ENCODE measurements at places on chromosomes 2 and 18. TPM values are rescaled to one million over a fixed set of nuclear protein-coding genes. Genes with fewer than 3 reads are reported as not detected.

The RBKS gene
- total RNA-seq = 1.8 TPM

The FAM210A gene
- 52.7 TPM for total RNA-seq

The MZT2B gene
- 502 TPM for total RNA-seq

The HOXD4 gene
- total RNA-seq = 1.8 TPM

The GRP gene
- total RNA-seq = not detected

The RNPEPL1 gene
- 25.8 TPM for total RNA-seq

The NEUROD1 gene
- total RNA-seq = not detected

The ATP6V1B1 gene
- total RNA-seq = not detected

The AQP12A gene
- not detected for total RNA-seq

The DIPK1C gene
- not detected for total RNA-seq

The DPP4 gene
- total RNA-seq = 23.3 TPM

GRCh38 chr2:237689336-237690131 lies 62.1 kb downstream of the LRRFIP1 start:
- DNase-seq = peak; percentile 60

DNA sequence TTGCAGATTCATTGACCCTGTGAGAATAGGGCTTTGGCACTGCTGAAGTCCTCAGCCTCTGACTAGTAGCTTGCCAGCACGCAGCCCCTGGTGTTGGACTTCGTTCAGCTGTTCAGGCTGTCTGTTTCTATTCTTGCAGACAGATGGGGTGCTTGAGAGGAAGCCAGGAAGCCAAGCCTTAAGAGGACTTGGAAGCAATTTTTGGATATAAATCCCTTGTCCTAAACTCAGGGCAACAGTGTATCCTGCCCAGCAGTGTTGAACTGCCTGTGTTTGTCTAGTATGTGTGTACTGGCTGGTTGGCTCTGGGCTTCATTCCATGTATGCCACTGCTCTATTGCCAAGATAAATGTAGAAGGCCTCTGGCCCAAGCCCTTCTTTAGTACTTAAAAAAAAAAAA lies 108.6 kb downstream of the COMMD1 start:
- peak; percentile 6 for DNase-seq

GRCh38 chr2:85753525-85754312 lies at the start of gene ATOH8:
Gene ATOH8 (plus strand): TSS chr2:85753991. CDS start chr2:85754190, 199 bp downstream.
- DNase-seq = peak; percentile 11

GRCh38 chr18:47872426-47872825 lies 58.0 kb downstream of the SMAD2 start:
- no peak for DNase-seq

- DNase-seq = peak; percentile 1
These were observed 100.1 kb downstream of the CTNNA2 start for GRCh38 chr2:79612999-79613398.

GRCh38 chr2:173017646-173018420 lies 57.8 kb upstream of the MAP3K20 start:
- no peak for DNase-seq

DNA sequence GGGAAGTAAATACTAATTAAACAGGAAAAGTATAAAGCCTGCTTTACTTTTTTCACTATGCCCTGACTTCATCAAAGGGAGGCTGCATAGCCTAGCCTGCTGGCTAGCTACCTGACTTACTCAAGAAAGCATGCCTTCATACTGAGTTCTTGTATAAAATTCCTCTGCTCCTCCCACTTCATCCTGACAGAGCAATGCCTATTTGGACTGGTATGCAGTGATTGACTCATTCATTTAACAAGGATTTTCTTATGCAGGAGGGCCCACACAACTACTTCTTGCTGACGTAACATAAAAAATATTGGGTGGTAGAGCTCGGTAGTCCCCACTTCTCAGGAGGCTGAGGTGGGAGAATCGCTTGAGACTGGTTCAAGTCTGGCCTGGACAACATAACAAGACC lies 70.5 kb downstream of the PRPF40A start:
- peak; percentile 88 for DNase-seq

- no peak for DNase-seq
These were observed 1.0 kb downstream of the EPHA4 start for GRCh38 chr2:221571025-221571550.

- no peak for DNase-seq
These were observed 71.2 kb upstream of the SEC11C start for GRCh38 chr18:59068276-59069071.

DNA sequence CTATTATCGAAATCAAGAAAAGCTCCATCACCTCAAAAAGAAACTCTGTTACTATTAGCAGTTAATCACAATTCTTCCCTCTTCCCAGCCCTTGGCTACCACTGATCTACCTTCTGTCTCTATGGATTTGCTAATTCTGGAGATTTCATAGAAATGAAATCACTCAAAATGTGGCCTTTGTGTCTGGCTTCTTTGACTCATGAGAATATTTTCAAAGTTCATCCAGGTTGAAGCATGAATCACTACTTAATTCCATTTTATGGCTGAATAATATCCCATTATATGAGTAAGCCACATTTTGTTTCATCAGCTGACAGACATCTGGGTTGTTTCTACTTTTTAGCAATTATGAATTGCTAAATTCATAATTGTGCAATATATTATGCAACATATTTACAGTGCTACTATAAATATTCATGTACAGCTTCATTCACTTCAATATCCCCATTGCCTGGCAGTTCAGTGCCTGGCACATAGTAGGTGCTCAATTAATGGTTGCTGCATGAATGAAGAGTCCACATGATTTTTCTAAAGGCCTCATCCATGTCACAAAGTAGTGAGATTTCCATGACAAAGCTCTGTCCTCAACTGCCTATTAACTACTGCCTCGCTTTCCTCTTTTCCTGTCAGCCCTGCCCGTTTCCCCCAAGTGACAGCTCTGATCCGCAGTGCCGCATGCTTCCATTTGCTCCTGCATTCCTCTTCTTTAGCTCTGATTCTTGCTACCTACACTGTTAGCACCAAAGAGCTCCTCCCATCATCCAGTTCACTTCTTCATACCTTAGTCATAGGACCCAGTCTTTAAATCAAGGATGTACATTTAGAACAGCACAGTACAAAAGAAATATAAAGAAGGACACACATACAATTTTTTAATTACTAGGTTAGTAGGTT lies 32.8 kb downstream of the CCDC93 start:
- DNase-seq = peak; percentile 89

DNA sequence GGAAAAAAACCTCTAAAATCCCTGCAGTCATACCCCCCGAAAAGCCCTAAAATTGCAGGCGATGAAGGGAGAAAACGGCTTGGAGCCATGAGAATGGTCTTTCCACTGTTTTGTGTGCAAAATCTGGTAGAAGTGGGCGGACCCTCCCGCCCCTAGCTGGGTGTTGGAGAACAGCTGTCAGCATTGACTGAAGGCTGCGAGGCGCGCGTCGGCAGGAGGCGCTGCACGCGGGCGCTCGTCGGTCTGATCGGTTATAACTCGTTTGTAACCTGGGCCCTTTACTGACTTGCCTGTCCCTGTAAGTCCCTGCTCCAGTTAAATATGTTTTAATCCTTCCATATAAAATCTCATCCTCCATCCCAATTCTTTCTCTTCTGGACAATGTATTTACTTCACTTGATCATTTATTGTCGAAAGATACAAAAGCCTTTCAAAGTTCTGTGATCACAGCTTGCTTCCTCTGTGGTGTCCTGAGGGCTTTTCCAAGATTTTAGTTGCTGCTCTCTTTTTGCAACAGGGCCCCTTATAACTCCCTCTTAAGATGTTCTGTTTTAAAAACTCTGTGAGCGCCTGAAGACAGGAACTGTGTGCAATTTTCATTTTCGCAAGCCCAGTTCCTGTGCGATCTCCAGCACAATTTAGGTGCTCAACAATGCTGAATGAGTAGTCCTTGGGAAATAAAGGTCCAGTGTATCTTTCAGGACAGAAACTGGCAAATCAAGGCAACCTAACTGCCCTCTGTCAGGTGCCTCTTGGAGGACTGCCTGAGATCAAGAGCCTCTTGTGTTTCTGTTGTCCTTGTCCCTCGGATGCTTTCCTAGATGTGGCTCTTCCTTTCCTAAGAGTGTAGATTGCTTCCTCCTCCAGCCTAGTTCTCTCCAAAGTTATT lies 918 bp upstream of the HNRNPLL start:
- peak; percentile 81 for DNase-seq

DNA sequence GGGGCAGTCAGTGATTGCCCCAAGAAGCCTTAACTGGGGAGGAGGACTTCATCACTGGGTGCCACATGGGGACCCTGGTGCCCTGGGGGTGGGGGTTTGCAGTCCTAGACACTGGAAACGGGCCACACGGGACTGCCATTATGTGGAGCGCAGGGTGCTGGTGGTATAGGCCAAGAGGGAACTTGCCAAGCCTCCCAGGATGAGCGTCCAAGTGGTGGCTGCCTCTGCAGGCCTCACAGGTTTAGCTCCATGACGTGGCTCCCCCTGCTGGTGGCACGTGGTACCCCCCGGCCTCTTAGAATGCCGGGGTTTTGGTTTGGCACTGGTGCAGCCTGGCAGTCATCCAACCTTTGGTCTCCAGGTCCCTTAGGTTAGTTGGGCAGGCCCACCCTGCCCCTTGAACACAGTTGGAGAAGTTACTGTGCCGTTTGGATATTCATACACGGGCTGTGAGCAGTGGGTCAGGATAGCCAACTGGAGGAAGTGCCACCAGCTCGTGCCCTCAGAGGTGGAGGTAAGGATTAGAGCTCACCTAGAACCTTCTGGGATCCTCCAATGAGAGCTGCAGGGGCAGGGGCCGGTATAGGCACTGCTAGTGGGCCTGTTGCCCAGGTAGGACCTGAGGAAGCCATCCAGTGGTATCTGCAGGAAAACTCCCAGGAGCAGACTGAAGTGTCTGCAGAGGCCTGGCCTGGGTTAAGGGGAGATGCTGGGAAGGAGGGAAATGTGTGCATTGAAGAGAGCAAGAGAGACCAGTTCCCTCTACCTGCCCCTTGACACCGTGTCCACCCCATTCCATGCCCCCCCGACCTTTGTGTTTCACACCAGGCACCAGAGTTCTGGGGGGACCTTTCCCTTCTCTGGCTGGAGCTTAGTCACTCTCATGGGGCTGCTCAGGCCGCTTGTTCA lies 5.7 kb downstream of the PTMA start:
- peak; percentile 92 for DNase-seq

- DNase-seq = peak; percentile 88
These were observed 4.7 kb downstream of the CDK5R2 start for GRCh38 chr2:218964041-218964771.

Measured in PC-3 (cell line).